ENCODE measurements at places on chromosomes 3 and 15.
A peak's percentile ranks its signal among the peaks of the same experiment; 100 is the strongest.

GRCh38 chr3:51422211-51422610 lies 31.1 kb downstream of the RBM15B start:
- DNase-seq, result no peak

DNA sequence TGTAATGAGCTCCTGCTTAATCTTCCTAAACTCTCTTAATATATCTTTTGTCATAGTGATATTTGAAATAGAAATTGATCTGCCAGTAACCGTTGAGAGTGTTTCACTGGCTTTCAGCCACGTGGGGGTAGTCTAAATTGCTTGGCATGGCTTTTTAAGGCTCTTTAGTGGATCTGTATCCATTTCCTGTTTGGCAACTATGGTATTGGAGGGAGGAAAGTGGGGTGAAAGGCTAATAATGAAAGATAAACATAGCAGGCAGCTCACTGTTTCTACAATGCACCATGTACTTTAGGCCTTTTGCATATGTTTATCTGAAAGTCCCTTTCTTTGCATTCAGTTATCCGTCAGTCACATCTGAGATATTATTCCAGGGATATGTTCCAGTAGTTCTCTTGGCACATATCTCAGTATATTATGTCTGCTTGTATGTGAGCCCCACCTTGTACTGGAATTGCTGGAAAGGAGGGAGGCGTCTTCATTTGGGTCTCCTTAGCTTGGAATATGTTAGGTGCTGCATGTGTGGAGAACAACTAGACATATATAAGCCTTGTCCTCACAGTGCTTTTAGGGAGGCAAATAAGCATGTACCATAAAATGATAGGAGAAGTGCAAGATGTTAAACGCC lies 10.8 kb downstream of the TOPAZ1 start:
- no peak for DNase-seq

DNA sequence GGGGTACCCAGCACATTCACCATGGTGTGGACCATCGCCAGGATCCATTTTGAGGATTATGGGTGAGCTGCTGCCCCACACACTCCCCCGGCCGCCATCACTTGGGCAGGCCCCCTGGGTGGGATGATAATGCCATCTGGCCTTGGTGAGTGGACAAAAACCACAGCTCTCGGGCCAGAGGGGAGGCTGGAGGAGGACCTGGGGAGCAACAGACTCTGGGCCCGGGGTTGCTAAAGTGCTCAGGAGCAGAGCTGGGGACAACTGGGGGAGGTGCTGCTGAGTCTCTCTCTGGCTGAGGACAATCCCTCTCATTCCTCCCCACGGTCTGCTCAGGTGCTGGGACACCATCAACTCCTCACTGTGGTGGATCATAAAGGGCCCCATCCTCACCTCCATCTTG lies 29.0 kb downstream of the VIPR1 start:
- no peak for DNase-seq

DNA sequence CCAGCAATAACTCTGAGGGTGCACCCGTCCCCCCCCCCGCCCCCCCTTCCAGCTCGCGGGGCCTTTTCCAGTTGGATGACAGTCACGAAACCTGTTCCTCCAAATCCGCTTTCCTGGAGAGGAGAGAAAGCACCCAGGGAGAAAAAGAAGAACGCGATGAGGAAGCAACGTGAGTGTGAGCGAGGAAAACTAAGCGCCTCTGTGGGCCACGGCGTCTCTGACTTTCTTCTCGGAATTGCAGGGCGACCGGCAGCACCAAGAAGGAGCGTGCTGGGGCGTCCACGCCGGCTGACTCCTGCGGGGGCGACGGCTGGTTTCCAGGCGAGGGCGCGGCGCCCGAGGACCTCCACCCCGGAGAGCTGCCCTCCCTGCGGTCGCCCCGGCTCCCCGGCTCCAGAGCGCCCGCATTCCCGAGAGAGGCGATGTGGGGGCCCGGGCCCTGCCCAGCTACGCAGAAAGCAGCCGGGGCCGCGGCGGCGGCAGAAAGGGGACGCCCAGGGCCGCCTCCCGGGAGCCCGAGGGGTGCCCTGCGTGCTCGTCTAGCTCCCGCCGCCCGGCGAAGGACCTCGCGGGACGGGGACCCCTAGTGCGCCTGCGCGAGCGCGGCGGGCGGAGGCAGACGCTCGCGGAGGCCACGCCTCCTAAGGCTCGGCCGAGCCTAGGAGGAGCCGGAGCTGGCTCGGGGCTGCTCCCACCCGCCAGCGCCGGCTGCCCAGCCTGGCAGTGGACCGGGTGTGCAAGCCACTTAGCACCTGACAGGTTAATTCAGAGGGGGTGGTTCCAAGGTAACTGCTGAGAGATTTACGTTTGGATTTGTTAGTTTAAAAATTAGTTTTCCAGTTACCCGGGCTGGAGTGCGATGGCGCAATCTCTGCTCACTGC lies 15.3 kb upstream of the ADIPOQ start:
- DNase-seq, result peak; percentile 89

DNA sequence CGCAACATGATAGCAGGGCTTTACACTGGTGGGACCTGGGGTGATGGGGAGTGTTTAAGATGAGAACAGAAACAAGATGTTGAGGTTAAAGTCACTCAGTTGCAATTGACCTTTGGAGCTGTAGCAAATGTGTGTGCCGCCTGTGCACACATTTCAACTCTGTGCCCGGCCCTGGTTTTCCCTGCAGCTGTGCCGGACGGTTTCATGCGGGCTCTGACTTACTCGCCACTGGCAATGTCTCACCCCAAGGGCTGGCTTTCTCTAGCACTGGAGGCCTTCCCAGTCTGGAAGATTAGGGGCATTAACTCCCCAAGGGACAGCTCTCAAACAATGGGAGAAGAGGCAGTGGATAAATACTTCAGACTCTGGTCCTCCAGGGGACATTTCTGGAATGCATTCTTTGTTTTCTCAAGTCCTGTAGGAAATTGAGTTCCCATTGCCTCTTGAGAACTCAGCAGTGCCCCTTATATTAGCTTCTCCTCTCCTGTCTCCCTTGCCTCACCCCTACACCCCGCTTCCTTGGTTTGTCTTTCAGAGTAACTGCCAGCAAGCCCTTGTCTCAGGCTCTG lies 152.5 kb downstream of the EDEM1 start:
- DNase-seq, result no peak

- DNase-seq, result no peak
Measured at GRCh38 chr3:154061001-154061370, 60.2 kb upstream of the ARHGEF26 start.

- DNase-seq, result no peak
Measured at GRCh38 chr15:100772892-100773520, 106.6 kb upstream of the ALDH1A3 start.

GRCh38 chr3:132522353-132522752 lies 74.7 kb upstream of the ACKR4 start:
- no peak for DNase-seq

- no peak for DNase-seq
Measured at GRCh38 chr15:89680282-89680873, 1.2 kb upstream of the PLIN1 start.

DNA sequence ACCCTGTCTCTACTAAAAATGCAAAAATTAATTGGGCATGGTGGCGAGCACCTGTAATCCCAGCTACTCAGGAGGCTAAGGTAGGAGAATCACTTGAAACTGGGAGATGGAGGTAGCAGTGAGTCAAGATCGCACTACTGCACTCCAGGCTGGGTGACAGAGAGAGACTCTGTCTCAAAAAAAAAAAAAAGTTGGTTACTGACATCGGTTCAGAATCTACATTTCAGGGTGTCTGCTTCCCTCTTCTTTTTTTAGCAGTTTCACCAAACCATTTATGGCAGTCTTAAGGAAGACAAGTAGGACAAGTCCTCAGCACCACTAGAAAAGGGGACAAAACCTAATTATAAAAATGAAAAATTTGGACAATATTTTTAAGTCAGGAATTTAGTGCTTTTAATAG lies 3.3 kb upstream of the USP4 start:
- DNase-seq, result no peak

DNA sequence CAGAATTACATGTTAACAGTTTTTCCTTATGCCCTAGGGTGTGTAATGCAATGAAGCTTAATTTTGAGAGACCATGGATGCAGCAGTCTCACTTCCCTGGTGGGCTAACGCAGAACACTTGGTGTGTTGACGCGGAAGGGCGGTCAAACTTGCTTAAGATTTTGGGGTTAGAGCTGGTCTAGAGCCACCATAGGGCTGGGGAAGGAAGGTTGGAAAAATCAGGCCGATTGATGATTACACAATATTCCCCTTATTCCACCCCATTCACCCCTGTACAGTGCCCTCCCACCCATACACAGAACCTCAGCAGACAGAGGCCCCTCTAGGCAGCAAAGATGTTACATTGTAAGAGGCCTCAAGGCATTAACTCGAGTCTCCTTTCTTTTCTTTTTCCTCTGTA lies 24.3 kb downstream of the VGLL4 start:
- no peak for DNase-seq

DNA sequence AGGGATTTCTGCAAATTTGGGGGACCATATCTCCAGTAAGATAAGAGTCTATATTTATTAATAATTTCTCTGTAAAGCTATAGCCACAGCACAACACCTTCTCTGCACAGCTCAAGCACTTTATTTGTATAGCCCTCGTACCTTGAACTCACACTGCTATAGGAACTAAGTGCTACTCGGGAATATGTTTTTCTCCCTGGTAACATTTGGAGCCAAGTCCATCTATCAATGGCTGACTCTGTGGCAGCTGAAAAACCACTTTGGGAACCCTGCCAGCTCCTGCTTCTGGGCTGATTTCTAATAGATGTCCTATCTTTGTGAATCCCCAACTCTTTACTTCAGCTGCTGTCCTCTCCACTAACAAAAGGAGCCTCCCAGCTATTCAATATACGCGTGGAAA lies 298.5 kb downstream of the GBE1 start:
- DNase-seq, result no peak

- no peak for DNase-seq
Measured at GRCh38 chr3:45541326-45542321, 52.9 kb upstream of the LIMD1 start.

GRCh38 chr15:46854564-46854963 lies 862.7 kb upstream of the SEMA6D start:
- no peak for DNase-seq

DNA sequence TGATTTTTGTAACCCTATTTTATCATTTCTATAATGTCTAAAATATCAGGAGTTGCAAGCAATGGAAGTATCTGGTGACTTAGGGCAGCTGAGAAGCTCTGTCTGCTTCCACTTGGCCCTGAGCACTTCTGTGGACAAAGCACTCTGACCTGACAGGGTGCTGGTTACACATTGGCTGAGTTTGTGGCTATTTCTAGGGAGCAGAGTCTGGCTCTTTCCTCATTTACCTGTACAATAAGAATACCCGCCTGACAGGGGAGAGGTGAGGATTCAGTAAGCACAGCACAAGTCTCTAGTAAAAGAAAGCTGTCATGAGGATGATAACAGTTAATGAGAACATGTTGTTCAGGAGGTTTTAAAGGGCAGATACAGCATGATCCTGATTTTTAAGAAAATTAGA lies 33.3 kb upstream of the SPESP1 start:
- no peak for DNase-seq

- no peak for DNase-seq
Measured at GRCh38 chr3:128326051-128326823, 140.5 kb downstream of the DNAJB8 start.
